Sigmoid colon (tissue), 7 donors: ENCODE measurements at places on chromosomes 7 and 10. TPM values are rescaled to one million over a fixed set of nuclear protein-coding genes. Genes with fewer than 3 reads are reported as not detected.

Gene BAMBI
- total RNA-seq: 4.9 TPM

GRCh38 chr10:62023329-62023728 lies 121.8 kb downstream of the ARID5B start:
- no peaks in the 10 kb centered on the region for H3K36me3 ChIP-seq
- no peaks in the 10 kb centered on the region for H3K27me3 ChIP-seq
- H3K27ac ChIP-seq: no peak overlapping the region
- no peak overlapping the region for H3K4me3 ChIP-seq
- DNase-seq: no peak
- peaks cover 43% of the 10 kb centered on the region for H3K4me1 ChIP-seq

- no peak for DNase-seq
- H3K36me3 ChIP-seq: no peaks in the 10 kb centered on the region
- H3K27ac ChIP-seq: no peak overlapping the region
Measured at GRCh38 chr7:31938650-31939049, 131.6 kb downstream of the PDE1C start.

DNA sequence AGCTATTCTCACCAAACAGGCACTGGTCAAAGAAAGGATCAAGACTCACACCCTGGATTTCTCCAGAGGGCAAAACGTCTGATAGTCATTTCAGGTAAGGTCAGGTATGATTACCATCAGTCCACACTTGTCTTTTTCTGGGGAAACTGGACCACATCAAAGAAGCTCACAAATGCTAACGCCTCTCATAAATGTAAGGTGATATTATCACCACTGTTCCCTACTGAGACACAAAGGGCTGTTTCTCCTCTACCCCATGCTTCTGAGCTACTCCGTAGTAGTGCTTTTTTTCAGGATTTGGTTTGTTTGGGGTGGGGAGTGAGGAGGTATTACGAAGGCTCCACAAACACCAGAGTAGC lies 51.6 kb downstream of the CREB3L2 start:
- no peaks in the 10 kb centered on the region for H3K27me3 ChIP-seq
- no peak overlapping the region for H3K27ac ChIP-seq
- H3K4me3 ChIP-seq: no peak overlapping the region
- peaks cover 42% of the 10 kb centered on the region for H3K4me1 ChIP-seq
- no peak for DNase-seq

Gene SLC18A3
- total RNA-seq: 0.68 TPM

GRCh38 chr10:86648704-86649427 lies 5.5 kb upstream of the OPN4 start:
- no peaks in the 10 kb centered on the region for H3K36me3 ChIP-seq
- H3K27ac ChIP-seq: peak overlapping the region; percentile 34
- H3K27me3 ChIP-seq: no peaks in the 10 kb centered on the region

DNA sequence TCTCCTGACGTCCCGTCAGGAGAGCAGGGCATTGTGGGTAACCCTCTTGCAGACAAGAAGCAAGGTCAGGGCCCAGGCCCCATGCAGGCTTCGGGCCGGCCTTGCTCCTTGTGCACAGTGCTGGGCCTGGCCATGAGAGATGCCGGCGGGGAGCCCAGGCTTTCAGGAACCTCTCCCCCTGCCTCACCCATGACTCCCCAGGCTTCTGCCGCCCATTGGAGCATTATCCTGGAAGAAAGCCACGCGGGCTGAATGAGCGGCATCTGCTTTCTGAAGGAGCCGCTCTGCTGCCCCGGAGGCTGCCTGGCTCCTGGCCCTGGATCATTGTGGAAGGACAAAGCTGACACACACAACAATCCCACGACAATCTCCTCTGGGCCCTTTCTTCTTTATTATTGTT lies 233.5 kb downstream of the TCF7L2 start:
- H3K27ac ChIP-seq: peak overlapping the region; percentile 9
- H3K27me3 ChIP-seq: no peaks in the 10 kb centered on the region
- no peak for DNase-seq
- peaks cover 22% of the 10 kb centered on the region for H3K4me1 ChIP-seq

DNA sequence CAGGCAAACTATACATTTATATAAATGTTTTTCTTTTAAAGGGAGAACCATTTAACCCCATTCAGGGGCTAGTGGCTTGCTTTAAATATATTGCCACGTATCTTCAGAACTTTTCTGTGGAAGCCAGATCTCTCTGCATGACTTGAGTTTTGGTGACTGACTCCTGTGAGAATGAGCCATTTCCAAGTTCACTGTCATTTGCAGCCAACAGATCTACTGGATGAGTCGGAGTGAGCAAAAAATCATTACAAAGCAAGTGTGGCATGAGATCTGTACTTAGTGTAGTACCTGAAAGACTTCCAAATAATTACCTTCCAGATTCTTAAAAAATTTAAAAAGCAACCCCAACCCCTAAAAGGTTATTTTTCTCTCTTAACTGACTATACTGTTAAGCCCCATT lies 45.6 kb downstream of the PDSS1 start:
- H3K27ac ChIP-seq: no peak overlapping the region
- no peaks in the 10 kb centered on the region for H3K27me3 ChIP-seq
- H3K4me1 ChIP-seq: no peaks in the 10 kb centered on the region
- H3K36me3 ChIP-seq: no peaks in the 10 kb centered on the region

DNA sequence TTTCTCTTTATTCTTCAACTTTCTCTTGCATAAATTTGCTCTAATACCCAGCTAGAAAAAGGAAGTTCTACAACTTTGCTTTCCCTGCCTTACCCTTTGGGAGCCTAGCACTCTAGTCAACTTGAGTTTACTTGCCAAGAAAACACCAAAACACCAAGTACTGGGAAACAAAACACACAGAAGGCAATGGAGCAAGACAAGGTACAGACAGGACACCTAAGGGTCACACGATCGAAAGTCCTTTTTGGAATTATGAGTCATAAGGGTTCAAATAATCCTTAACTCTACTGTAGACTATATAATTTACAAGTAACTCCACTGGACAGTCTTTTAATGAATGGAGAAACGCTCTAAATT lies 42.6 kb upstream of the ANAPC16 start:
- no peak for DNase-seq
- H3K27ac ChIP-seq: no peak overlapping the region
- H3K36me3 ChIP-seq: no peaks in the 10 kb centered on the region
- H3K27me3 ChIP-seq: no peaks in the 10 kb centered on the region

GRCh38 chr7:147523056-147523455 lies 1067.5 kb upstream of the C7orf33 start:
- no peak overlapping the region for H3K27ac ChIP-seq
- H3K4me3 ChIP-seq: no peak overlapping the region
- peaks cover 4% of the 10 kb centered on the region for H3K27me3 ChIP-seq
- H3K4me1 ChIP-seq: no peaks in the 10 kb centered on the region
- DNase-seq: no peak

DNA sequence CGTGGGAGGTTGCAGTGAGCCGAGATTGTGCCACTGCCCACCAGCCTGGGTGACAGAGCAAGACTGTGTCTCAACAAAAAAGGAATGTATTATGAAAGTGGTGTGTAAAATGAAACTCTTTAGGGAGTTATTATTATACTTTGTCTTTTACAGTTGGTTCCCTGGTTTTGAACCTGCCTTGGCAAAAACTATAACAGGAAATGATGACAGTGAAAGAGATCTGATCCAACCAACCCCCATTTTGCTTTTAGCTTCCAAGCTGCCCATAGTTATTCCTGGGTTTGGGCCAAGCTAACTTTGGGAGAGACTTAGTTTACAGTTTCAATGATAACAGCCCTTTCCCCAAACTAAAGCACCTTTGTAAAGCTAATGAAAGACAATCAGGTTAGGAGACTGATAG lies 34.1 kb upstream of the NMT2 start:
- H3K36me3 ChIP-seq: no peaks in the 10 kb centered on the region
- no peak overlapping the region for H3K27ac ChIP-seq
- H3K4me3 ChIP-seq: no peak overlapping the region
- peaks cover 10% of the 10 kb centered on the region for H3K4me1 ChIP-seq

- H3K27ac ChIP-seq: no peak overlapping the region
- DNase-seq: no peak
- H3K36me3 ChIP-seq: no peaks in the 10 kb centered on the region
Measured at GRCh38 chr10:49415846-49416245, 20.0 kb upstream of the DRGX start.

- H3K27ac ChIP-seq: no peak overlapping the region
- H3K27me3 ChIP-seq: peaks cover 44% of the 10 kb centered on the region
- H3K4me3 ChIP-seq: no peak overlapping the region
Measured at GRCh38 chr7:101368422-101369165, 5.9 kb downstream of the COL26A1 start.

DNA sequence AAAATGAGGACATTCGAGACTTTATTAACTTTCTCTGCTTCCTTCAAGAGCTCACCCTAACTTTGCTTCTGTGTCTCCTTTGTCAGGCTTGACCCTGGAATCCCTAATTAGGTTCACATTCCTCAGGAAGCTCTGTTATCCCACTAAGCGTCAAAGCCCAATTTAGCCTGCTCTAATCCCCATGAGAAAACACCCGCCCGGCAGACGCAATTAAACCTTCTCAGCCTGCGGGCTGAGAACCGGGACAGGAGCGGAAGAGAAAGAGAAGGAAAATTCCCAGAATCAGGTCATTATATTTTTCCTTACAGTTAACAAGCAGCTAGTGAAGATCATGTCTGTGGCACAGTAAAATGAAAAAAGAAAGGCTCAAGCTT lies 93.0 kb downstream of the TNS3 start:
- H3K27ac ChIP-seq: no peak overlapping the region
- H3K36me3 ChIP-seq: no peaks in the 10 kb centered on the region
- peaks cover 32% of the 10 kb centered on the region for H3K4me1 ChIP-seq

DNA sequence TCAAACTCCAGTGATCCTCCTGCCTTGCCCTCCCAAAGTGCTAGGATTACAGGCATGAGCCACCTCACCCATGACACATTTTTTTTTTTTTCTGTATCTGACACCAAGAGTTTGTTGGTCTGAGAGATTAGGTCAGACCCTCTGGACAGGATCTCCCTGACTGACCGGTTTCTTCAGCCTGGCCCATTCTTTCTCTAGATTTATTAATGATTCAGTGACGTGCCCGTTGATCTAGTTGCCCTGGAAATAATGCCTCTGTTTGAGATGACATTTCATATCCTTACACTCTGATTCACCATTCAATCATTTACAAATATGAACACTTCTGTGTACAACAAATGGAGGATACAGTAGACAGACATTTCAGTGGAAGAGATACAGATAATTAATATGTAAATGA lies 1.4 kb upstream of the ZNF212 start:
- peaks cover 2% of the 10 kb centered on the region for H3K27me3 ChIP-seq
- H3K4me3 ChIP-seq: no peak overlapping the region
- peaks cover 16% of the 10 kb centered on the region for H3K4me1 ChIP-seq
- no peak for DNase-seq

Gene CCDC6
- total RNA-seq: 60.6 TPM

Gene EFCAB10
- total RNA-seq: not detected

DNA sequence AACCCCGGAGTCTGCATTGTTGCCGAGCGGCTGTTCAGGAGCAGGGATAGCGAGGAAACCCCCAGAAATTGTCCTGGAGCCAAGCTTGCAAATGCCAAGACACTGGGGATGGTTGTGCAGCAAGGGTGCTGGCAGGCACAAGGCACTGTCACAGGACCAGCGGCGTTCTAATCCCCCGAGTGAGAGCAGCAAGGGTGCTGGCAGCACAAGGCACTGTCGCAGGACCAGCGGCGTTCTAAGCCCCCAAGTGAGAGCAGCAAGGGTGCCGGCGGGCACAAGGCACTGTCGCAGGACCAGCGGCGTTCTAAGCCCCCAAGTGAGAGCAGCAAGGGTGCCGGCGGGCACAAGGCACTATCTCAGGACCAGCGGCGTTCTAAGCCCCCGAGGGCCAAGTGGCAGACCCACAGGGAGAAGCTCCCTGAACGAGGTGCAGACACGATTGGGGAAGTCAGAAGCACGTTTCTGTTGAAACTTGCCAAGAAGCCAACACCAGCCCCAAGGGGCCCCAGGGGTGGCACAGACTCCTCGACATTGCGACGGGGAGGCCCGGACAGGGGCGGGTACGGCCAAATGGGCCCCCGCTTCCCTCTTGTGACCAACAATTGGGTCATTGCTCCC lies 40.4 kb upstream of the INPP5A start:
- H3K36me3 ChIP-seq: no peaks in the 10 kb centered on the region
- no peaks in the 10 kb centered on the region for H3K4me1 ChIP-seq
- H3K27me3 ChIP-seq: no peaks in the 10 kb centered on the region
- DNase-seq: peak; percentile 59

Gene UCMA
- not detected for total RNA-seq

- H3K27me3 ChIP-seq: no peaks in the 10 kb centered on the region
- no peak for DNase-seq
- no peak overlapping the region for H3K27ac ChIP-seq
- H3K4me3 ChIP-seq: no peak overlapping the region
- H3K36me3 ChIP-seq: no peaks in the 10 kb centered on the region
Measured at GRCh38 chr10:110723224-110723891, 79.2 kb downstream of the RBM20 start.

- no peaks in the 10 kb centered on the region for H3K36me3 ChIP-seq
- no peak overlapping the region for H3K27ac ChIP-seq
- no peaks in the 10 kb centered on the region for H3K4me1 ChIP-seq
- H3K4me3 ChIP-seq: no peak overlapping the region
- no peak for DNase-seq
Measured at GRCh38 chr7:135936497-135937217, 40.5 kb downstream of the MTPN start.

DNA sequence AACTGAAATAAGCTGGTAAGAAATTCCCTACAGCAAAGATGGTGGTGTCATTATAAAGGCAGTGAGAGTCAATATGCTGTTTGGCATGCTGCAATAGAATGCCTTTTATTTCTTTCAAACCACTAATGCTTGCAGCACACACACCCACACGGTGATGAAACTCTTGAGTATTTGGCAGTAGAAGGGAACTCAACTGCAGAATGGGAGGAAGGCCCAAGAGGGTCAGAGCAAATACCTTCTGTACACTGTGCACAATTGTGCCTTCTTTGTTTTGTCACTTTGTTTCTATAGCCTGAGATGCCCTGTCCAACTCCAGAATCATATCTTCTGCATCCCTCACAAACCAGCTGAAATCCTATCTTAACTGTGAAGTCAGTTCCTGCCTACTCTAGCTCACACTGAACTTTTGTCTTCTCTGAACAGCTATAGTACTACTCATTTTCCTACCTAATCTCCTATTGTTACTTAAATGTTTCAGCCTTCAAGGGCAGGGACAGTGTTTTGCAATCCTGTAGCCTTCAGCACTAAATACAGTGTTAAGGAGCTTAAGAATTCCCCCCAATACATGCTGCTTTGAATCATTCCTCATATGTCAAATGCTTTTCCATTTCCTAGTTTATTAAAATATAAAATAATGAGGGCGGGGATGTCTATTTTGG lies 22.2 kb downstream of the MMS19 start:
- H3K4me3 ChIP-seq: no peak overlapping the region
- no peaks in the 10 kb centered on the region for H3K4me1 ChIP-seq
- H3K27me3 ChIP-seq: no peaks in the 10 kb centered on the region
- peaks cover 99% of the 10 kb centered on the region for H3K36me3 ChIP-seq
- H3K27ac ChIP-seq: no peak overlapping the region

- no peaks in the 10 kb centered on the region for H3K27me3 ChIP-seq
- no peaks in the 10 kb centered on the region for H3K4me1 ChIP-seq
- DNase-seq: no peak
- no peak overlapping the region for H3K4me3 ChIP-seq
Measured at GRCh38 chr10:22054961-22055360, 51.4 kb upstream of the DNAJC1 start.

GRCh38 chr10:12656518-12657142 lies 307.3 kb downstream of the CAMK1D start:
- no peak for DNase-seq
- no peak overlapping the region for H3K27ac ChIP-seq
- no peak overlapping the region for H3K4me3 ChIP-seq

GRCh38 chr10:103802081-103802480 lies 53.3 kb downstream of the SH3PXD2A start:
- H3K4me3 ChIP-seq: no peak overlapping the region
- no peaks in the 10 kb centered on the region for H3K36me3 ChIP-seq
- no peak overlapping the region for H3K27ac ChIP-seq
- DNase-seq: no peak
